ENCODE measurements at places on chromosomes 4 and X. TPM values are rescaled to one million over a fixed set of nuclear protein-coding genes. Genes with fewer than 3 reads are reported as not detected.

DNA sequence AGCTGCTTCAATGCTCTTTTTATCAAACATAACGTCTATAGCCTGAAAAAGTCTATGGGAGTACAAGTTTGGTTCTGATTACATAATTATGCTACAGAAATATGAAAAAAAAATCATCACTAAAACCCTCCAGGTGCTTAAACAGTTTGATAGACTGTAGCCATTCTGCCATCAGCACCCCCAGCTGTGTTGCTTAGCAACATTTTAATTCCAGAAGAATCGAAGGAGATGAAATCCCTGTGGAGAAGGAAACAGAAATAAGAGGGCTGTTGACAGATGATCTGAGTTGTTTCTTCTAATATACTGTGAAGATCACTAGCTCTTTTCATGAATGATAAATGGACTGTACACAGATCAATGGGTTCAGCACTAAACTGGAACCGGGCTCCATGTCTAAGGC is 402.8 kb downstream of the AFF2 start:
- H3K27me3 ChIP-seq = no peaks in the 10 kb centered on the region
- H3K36me3 ChIP-seq = no peaks in the 10 kb centered on the region
- no peak overlapping the region for H3K27ac ChIP-seq
- DNase-seq = no peak
- H3K4me3 ChIP-seq = no peak overlapping the region

DNA sequence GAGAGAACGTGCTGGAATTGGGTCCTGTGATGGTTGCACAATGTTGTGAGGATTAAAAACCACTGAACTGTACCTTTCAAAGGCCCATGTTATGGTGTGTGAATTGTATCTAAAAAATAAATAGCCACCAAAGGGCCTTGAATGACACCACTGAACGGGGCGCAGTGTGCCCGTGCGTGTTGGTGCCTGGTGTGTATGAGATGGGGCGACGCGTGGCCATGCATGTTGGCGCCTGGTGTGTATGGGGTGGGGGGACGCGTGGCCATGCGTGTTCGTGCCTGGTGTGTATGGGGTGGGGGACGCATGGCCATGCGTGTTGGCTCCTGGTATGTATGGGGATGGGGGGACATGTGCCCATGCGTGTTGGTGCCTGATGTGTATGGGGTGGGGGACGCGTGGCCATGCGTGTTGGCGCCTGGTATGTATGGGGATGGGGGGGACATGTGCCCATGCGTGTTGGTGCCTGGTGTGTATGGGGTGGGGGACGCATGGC is 66.6 kb upstream of the HELT start:
- peaks cover 29% of the 10 kb centered on the region for H3K27me3 ChIP-seq
- DNase-seq = no peak
- H3K4me3 ChIP-seq = no peak overlapping the region
- no peaks in the 10 kb centered on the region for H3K4me1 ChIP-seq

DNA sequence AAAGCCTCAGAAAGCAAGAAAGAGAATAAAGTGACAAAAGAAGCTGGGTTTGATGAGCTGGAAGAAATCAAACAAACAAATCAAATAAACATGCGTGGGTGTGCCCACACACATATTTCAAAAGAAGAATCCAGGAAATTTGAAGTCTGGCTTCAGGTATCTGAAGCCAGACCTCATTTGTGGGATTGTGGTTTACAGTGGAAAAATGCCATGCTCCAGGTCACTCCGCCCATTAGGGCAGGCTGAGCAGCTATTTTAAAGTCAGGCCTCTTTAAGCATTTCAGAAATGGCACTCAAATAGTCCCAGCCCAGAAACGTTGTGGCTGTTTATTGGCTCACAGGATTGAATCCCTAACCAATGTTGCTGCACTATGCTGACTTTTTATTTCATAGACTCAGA is 226.1 kb upstream of the F9 start:
- H3K36me3 ChIP-seq = no peaks in the 10 kb centered on the region
- H3K4me3 ChIP-seq = no peak overlapping the region
- DNase-seq = no peak
- H3K27me3 ChIP-seq = no peaks in the 10 kb centered on the region

DNA sequence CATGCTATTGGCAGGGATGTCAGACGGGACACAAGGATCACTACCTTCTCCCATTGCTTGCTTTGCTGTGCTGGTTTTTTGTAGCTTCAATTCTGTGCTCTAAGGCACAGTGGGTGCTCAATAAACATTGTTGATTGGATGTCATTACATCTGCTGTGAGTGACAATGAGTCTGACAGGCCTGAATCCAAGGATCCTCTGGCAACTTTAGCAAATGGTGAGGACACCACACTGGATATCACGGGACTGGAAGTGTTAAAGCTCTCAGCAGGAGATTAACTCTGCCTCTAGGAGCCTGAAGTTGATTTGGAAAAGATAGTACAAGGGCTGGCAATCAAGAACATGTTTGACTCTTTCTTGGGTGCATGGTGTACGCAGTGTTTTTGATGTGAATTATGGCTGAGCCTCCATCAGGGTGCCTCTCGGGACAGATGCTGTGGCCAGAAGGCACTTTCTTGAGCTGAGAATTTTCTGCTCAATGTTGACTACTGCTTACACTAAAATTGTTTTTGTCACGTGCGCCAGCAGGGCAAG is 217.9 kb downstream of the ARAP2 start:
- DNase-seq = no peak
- H3K27me3 ChIP-seq = no peaks in the 10 kb centered on the region
- H3K27ac ChIP-seq = no peak overlapping the region

DNA sequence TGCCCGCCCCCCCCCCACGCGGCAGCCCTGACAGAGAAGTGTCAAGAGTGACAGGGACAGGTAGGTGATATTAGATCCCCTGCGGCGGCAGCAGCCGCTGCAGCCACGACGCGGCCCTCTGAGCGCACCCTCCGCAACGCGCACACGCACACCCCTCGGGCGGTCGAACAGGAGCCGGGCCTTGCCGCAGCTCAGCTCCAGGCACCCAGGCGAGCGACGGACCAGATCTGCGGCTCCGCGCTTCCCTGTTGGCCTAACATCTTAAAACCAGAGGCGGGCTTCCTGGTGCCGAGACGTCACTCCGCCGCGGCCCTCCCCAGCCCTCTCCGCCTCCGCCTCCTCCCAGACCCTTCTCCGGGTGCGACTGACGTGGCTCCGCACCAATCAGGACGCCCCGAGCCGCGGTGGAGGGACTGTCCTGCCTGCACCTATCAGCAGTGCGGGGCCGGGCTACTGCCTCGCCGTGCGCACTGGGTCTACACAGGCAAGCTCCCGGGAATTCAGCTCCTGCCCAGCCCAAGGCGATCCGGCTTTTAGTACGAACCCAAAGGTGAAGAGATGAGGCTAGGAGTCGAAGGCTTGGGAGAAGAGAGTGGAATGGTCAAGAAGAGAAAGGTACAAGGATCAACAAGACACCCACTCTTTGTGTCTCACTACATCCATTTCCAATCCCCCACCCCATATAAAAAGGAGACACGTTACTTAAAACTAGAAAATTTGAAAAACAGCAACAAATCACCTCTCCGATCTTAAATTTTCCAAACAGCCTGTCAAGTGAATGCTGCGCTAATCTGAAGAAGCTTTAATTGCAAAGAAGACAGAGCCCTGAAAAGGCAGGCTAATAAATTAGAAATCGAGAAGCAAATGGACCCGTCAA is at the start of gene PITX2:
TSS of gene PITX2 (minus strand) at position 237 of the 877 bp plus-strand sequence. CDS start 617 bp downstream, outside the sequence.
- peak within 1 kb of the TSS; percentile 38 for H3K4me3 ChIP-seq
- H3K36me3 ChIP-seq = peaks cover 8% of the 10 kb centered on the region
- H3K4me1 ChIP-seq = no peaks in the 10 kb centered on the region
- H3K27me3 ChIP-seq = peaks cover 99% of the 10 kb centered on the region

GRCh38 chr4:85783900-85784299 is 308.9 kb downstream of the ARHGAP24 start:
- H3K36me3 ChIP-seq = no peaks in the 10 kb centered on the region
- no peaks in the 10 kb centered on the region for H3K27me3 ChIP-seq
- H3K4me1 ChIP-seq = no peaks in the 10 kb centered on the region
- DNase-seq = no peak

PRKG2 gene
- 0.58 TPM for total RNA-seq

- H3K4me3 ChIP-seq = no peak overlapping the region
- H3K27me3 ChIP-seq = no peaks in the 10 kb centered on the region
- peaks cover 1% of the 10 kb centered on the region for H3K4me1 ChIP-seq
- no peak overlapping the region for H3K27ac ChIP-seq
- no peaks in the 10 kb centered on the region for H3K36me3 ChIP-seq
- no peak for DNase-seq
Measured at GRCh38 chr4:138190452-138190858, 51.7 kb downstream of the SLC7A11 start.

DNA sequence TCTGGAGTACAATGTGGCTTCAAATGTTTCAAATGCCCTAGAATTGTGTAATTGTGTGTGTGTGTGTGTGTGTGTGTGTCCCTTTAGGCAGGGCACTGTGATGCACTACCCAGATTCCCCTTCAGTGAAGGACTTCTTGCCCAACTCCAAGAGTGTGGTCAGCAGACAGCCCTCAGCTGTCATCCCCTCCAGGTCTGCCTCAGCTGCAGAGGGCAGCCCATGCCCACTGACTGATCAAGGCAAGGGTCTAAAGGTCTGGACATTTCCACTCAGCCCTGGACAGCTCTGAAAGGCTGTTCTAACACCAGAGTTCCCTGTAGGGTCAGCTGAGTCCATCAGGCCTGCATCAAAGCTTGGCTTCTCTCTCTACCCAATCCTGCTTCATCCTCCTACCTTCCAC is 83.9 kb upstream of the USP9X start:
- H3K4me3 ChIP-seq = no peak overlapping the region
- peaks cover 6% of the 10 kb centered on the region for H3K4me1 ChIP-seq
- H3K36me3 ChIP-seq = no peaks in the 10 kb centered on the region
- DNase-seq = no peak
- H3K27me3 ChIP-seq = peaks cover 6% of the 10 kb centered on the region

DNA sequence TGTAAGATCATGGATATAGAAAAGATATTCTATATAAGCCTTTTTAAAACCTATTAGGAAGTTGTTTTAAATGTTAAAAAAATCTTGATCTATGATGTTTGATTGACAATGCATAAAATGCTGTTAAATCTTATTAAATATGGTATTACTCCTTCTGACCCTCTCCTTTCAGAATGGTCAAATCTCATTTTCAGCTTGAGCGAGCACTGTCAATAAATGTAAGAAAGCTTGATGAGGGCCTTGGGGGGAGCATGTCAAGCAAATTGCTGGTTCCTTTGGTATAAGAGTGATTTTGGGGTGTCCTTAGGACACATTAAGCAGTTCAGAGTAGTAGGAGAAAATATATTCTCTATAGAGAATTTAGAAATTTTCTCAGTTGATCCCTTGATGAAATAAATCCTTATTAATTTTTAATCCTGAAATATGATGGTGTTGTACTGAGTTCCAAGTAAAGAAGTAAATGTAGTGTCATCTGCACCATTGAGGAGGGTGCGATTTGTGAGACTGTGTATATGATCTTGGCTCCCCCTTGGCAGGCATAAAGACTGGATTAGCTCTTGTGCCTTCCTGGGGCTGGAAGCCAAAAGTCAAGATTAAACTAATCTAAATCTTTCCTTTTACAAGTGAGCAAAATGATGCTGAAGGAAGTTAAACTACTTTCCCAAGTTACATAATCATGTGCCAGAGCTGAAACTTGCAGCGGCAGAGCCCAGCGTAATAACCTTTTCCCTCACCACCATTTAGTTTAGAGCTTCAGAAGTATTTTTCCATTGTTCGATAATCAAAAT is 82.6 kb upstream of the ANK2 start:
- no peak overlapping the region for H3K27ac ChIP-seq
- no peaks in the 10 kb centered on the region for H3K4me1 ChIP-seq
- no peak overlapping the region for H3K4me3 ChIP-seq

DNA sequence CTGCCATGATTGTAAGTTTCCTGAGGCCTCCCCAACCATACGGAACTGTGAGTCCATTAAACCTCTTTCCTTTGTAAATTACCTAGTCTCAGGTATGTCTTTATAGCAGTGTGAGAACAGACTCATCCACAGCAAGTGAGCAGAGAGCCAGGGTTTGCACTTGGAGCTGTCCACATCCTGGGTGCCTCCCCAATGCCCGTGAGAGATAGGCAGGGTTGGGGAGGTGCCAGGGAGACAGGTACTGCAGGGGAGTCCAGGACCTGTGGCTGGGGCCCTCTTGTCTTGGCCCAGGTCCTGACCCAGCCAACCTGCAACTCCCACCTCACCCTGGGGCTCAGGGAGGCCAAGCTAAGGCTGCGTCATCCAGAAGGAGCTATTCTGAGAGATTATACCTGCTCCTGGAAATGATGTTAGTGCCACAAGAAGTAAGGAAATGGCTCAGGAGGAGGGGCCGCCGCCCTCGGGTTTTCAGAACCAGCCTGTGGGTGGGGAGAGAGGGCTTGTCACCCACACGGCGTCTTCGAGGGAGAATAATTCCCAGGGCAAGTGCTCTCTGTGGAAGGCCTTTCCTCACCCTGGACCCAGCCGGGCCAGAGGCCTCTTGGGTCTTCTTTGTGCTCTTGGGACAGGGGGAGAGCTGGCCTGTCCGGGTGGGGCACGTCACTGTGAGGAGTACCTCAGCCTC is 66.5 kb downstream of the ADRA2C start:
- no peak overlapping the region for H3K27ac ChIP-seq
- no peak for DNase-seq
- H3K36me3 ChIP-seq = no peaks in the 10 kb centered on the region

DNA sequence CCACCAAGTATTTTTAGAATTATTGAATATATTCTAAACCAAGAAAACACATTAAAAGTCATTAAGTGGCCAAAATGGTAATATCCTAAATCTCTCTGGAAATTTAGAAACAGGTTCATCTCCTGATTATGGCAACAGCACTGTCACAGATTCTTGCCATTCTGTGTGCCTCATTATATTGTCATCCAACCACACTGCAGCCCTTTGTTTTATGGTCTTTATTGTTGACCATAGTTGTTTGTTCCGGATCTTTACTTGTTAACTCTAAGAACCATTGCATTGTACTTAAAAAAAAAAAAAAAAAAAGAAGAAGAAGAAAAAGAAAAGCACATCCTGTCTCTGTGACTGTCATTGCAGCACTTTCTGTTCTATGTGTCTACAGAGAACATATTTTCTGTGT is 822.1 kb upstream of the ADGRL3 start:
- H3K27me3 ChIP-seq = no peaks in the 10 kb centered on the region
- DNase-seq = no peak
- H3K27ac ChIP-seq = no peak overlapping the region
- H3K36me3 ChIP-seq = no peaks in the 10 kb centered on the region
- no peaks in the 10 kb centered on the region for H3K4me1 ChIP-seq

- H3K4me3 ChIP-seq = peak overlapping the region; percentile 96
- peak overlapping the region; percentile 96 for H3K27ac ChIP-seq
- peak; percentile 43 for DNase-seq
- no peaks in the 10 kb centered on the region for H3K27me3 ChIP-seq
Measured at GRCh38 chrX:132488180-132488705, 595 bp downstream of the MBNL3 start.

DNA sequence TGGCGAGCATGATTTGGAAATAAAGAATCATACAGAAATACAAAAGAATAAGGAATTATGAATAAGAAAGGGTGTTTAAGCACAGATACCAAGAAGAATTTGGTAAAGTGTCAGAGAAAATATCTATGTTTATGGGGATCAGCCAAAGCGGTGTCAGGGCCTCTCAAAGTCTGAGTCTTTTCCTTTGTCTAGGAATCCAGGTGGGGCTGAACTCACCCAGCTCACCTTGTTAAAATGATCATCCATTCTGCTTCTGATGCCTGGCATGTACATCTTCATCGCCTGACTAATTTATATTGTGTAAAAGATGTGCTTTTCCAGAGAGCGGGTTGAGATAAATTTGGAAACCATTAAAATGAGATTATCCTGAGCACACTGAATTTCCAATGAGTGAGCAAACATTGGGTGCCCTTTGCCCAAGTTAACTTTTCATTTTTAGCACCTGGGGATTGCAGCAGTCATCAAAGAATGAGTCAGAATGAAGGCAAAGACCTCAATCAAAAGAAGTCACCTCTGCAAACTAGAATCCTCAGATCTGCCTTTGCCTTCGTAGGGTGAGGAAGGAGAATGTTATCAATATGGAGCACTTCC is 141.9 kb upstream of the ANXA3 start:
- H3K36me3 ChIP-seq = no peaks in the 10 kb centered on the region
- H3K4me1 ChIP-seq = no peaks in the 10 kb centered on the region
- no peak overlapping the region for H3K27ac ChIP-seq
- H3K4me3 ChIP-seq = no peak overlapping the region
